ENCODE measurements at places on chromosomes 7 and 10.

- no peak for DNase-seq
These were observed 254.3 kb downstream of the GALNT17 start for GRCh38 chr7:71386152-71386785.

DNA sequence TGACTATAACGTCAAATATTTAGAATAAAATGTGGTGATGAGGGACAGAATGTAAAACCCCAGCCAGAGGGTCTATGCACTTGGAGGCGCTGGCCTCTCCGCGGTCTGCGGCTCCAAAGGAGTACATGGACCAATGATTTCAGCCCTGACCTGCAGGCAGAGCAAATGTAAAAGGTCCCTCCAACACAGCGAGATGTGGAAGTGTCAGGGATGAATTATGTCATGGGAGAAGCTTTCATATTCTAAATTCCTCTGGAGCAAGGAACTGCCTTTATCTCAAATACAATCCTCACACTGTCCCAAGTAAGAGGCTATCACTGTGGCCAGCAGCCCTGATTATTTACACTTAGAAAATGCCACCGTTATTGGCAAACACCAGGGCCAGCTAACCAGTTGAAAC is 139.4 kb downstream of the GFRA1 start:
- DNase-seq, result no peak

DNA sequence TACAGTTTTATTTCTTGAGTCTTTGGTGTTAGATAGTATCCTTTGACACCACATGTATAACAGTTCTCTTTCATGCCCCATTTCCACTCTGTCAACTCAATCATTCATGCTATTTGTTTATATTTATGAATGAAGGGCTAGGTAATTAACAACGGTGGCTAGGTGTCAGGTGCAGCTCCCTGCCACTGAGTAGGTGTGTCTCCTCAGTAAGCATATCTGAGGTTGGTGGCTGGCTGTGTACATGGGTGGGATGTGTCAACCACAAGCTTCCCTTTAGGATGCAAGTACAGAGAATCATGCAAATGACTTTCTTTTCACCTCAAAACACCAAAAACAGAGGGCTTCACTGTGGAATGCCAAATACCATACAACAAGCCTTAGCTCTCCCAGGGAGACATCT is 83.4 kb downstream of the ZNF365 start:
- DNase-seq, result no peak

- DNase-seq, result no peak
These were observed 52.8 kb upstream of the VWDE start for GRCh38 chr7:12456506-12456905.

GRCh38 chr7:93551063-93551895 is 23.2 kb downstream of the CALCR start:
- DNase-seq, result peak; percentile 66

DNA sequence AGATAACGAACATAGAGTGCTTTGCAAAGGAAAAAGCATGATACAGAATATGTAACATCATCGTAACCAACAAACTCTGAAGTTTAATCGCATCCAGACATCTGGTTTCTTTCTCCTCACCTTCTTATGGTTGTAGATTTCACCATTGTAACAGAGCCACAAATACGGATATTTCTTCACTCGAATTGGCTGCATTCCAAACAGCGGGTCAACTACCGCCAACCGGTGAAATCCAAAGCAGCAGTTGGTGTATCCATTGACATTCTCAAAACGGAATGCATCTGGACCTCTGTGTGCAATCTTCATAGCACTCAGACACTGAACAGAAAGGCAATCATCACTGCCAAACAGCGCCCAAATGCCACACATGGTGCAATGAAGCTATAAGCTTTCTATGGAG is 3.4 kb downstream of the ASNS start:
- DNase-seq, result no peak

DNA sequence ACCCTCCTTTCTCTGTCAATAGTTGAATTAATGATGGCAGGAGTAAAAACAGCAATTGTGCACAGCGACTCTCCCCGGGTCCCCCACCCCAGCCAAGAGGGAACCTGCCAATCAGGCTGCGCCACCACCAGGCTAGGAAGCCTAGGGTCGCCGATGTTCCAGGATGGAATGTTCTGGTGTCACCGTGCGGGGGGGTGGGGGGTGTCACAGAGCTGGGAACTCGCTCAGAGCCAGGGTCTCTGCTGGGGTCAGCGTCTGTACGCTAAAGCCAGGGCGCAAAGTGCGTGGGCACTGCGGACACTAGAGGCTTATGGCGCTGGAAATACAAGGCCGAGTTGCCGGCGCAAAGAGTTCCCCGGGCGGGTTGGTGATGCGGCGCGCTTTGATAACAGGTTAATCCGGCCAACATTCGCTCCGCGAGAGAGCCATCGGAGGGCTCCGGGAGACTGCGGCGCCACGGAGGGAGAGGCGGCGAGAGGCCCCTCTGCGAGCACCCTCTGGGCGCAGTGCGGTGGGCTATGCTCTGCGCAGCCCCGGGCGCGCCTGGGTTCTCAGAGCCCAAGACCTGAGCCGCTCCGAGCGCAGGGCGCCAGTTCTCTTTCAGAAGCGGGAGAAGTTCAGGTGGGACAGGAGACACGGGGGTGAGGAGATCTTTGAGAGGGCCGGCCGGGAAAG is 192.3 kb downstream of the EMX2 start:
- DNase-seq, result no peak

DNA sequence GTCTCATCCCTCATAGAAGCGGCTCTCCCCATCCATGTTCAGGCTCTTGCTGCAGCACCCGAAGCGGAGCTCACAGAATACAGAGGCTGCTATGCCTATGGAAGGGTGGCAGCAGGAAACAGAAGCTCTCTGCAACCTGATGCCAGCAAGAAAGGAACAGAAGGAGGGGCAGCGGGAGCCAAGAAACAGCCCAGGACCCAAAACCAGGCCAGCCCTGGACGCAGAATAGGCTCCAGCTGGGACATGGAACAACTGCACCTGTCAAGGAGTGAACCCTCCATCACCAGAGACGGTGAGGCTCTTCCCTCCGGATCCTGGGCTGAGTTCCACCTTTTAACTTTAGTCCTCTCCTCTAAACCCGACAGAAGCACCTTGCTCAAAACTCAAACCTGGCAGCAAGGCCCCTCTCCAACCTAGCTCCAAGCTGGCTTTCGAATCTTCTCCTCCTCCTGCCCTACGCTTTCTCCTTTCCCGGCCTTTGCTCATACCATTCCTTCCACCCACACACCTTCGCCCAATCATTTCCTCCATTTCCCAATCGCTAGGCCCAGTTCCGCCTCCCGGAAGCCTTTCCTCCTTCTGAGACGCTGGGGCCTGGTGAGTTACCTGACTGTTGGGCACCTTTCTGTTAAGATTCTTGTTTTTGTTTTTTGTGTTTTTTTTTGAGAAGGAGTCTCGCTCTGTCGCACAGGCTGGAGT is 122.8 kb upstream of the ZNF92 start:
- no peak for DNase-seq

DNA sequence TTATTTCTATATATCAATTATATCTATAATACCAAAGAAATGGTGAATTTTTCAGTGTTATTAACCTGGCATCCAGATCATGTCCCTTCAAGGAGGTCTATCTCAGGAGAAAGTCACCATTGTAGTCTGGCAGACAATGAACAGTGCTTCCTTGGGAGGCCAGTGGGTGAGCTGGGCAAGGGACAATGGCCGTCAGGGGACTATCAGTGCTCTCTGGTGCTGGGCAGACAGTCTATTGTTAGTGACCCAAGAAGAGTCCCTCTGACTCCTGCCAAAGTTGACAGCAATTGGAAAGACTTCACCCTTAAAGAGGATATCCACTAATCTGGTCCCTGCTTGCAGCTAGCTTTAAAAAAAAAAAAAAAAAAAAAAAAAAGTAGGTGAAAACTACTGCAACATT is 7.1 kb downstream of the JAZF1 start:
- DNase-seq, result no peak

All from astrocyte of the spinal cord (primary cell).